ENCODE measurements at places on chromosomes 2 and 18.

DNA sequence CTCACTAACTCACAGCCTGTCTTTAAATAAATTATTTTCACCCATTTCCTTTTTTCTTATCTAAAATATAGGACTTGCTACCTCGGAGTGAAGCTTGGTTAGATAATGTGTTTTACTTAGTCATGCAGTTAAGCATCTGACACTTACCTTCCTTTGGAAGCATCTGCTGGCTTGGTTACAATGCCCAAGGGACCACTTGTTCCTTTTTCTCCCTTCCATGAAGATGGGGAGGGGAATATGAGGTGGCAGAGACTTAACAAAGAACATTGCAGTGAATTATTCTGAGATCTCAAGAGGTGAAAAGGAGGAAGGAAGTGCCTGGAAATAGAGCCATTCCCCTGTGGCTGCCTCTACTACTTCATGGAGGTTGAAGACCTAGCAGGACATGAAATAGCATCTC lies 145.4 kb upstream of the FOSL2 start:
- no peak for DNase-seq

DNA sequence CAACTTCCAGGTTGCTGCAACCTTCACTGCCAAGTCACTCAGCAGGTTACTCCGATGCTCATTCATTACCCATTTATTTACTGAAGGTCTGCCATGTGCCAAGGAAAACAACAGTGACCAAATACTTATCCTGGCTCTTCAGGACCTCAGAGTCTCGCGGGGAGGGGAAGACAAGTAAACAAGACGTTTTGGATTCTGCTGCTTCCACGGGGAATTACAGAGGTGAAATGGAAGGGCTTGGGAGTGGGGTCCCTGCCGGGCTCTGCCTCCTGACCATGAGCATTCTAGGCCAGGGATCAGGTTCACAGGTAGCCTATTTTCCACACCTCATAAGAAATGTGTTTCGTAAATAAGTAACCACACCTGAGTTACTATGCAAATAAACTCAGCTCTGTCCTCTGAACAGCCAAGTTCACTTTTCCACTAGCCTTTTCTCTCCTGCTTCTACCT lies 68.1 kb downstream of the CLHC1 start:
- DNase-seq: peak; percentile 48

DNA sequence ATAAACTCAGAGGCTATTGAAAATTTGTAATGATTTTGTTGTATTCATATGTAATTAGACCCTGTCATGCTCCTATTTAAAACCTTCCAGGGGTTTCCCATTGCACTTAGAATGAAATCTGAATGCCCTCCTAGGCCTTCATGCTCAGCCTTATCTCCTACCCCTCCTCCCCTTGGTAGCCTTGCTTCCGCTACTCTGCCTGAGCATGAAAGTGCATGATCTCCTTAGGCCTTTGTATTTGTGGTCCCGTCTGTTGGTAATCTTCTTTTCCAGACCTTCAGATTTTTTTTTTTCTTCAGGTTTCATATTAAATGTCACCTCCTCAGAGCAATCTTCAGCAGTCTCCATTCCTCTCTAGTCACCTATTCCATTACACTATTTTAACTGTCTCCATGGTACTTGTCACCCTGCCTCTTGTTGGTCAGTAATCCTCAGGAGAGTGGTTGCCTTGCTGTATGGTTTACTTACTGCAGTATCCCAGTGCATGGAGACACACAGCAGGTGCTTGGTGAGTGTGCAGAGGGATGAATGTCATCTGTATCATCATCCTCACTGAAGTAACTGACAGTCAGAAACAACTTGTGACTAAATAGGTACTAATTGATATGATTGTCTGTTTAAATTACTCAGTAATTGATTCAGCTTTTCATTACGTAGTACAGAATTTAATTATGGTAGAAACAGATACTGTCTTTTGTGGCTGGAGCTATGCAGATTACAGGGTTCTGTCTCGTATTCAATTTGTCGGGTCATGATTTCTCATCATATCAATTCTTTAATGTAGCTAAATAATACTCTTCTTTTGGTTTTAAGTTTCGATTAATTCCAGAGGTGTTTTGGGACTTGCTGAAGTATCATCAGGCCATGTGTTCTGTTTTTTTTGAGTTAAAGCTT lies 63.9 kb downstream of the PHLPP1 start:
- DNase-seq: no peak

DNA sequence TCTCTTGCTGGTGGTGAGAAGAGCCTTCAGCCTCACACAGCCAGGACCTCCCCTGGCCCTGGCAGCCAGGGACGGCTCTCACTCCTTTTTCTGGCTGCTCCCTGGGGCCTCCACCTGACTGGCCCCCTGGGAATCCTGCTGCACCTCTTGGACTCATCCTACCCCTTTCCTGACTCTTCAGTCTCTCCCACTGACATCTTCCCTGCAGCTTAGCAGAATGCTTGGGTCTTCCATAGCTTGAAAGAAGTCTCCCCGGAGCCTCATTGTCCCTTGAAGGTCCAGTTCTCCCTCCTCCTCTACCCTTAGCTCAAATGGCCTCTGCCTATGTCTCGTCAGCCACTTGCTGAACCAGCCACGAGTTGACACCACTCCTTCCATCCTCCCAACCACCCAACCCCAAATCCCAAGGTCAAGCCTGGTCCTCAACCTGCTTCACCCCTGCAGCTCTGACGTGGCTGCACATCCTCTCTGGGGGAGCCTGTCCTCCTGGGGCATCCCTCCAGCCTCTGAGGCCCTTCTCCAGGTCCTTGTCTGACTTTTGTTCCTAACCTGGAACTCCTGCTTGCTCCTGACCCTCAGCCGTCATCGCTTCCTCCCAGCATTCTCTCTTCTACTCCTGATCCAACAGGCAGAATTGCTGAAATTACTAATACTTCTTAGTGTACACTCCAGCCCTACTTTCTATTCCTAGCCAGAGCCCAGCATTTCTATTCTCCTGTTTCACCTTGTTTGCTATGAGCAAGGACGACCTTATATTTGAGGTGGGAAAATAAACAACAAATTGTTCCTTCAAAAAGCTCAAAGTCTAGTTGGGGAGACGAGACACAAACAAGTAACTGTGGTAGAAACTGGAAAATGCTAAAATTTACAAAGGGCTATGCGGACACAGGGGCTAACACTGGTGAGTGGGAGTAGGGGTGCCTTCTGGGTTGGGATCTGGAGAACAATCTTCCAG lies 68.7 kb upstream of the MGAT4A start:
- DNase-seq: no peak

DNA sequence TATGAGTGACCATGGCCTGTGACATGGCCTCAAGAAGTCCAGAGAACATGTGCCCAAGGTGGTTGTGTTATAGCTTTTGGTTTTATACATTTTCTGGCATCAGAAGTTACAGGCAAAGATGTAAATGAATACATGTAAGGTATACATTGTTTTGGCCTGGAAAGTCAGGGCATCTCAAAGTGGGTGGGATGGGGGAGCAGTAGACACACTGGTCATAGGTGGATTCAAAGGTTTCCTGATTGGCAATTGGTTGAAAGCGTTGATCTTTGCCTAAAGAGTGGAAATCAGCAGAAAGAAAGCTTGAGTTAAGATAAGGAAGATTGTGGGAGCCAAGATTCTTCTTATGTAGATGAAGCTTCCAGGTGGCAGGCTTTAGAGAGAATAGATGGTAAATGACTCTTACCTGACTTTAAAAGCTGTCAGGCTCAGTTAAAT lies 62.1 kb upstream of the DYNAP start:
- DNase-seq: no peak

DNA sequence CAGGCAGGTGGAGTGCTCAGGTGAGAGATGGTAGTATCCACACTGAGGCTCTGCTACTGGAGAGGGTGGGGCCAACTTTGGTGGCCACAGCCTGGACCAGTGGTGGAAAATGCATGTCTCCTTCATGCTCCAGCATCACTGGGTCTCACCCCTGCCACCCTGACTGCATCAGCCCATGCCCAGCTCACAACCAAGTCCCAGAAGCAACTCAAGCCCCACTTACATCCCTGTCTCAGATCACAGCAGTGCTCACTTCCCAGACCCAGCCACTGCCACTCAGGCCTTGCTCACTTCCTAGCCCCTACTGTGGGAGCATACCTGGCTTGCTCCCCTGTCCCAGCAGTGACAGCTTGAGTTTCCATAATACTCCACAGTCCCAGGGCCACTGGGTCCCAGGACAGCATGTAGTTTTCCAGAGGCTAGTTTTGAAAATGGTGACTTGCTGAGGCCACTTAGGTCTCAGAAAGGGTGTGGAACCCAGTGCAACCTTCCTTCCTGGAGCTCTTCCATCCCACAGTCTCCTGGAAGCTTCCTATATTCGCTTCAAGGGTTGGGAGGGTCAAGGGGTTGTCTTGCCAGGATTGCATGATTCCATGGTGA lies 58.8 kb downstream of the GPC1 start:
- DNase-seq: no peak

DNA sequence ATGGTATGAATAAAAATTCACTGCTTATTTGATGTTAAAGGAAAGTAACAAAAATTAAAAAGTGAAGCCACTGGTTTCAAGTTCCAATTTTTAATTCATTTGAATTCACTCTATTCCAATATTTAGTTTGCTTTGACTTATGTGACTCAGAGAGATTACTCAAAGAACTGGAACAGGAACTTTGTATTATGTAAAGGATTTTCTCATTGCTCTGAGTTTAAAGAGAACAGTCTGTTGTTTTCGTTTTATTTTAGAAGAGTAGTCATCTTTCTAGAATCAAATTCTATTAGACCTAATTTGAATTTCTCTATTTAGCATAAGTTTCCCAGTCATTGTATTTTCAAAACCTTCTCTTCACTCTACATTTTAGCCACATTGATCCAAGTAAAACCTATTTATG lies 300.1 kb upstream of the SLC8A1 start:
- no peak for DNase-seq

DNA sequence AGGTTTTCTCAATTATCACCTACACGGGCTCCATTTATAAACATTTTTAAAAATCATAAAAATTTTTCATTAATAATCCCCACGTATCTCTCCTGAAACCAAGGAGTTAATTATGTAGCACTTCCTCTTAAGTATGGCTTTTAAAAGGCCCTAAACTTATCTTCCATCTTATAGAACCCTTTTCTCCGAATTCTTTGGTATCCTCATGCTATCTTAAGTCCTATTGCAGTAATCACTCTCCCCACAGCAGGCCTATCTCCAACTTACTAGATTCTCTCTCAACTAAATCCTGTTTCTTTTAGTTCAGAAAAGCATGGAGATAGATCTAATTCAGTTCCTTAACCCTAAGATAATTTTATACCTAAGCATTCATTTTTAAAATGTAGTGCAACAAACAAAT lies 26.2 kb downstream of the RPRD1A start:
- DNase-seq: no peak

- DNase-seq: no peak
These were observed 3.7 kb downstream of the MALT1 start for GRCh38 chr18:58674863-58675472.

DNA sequence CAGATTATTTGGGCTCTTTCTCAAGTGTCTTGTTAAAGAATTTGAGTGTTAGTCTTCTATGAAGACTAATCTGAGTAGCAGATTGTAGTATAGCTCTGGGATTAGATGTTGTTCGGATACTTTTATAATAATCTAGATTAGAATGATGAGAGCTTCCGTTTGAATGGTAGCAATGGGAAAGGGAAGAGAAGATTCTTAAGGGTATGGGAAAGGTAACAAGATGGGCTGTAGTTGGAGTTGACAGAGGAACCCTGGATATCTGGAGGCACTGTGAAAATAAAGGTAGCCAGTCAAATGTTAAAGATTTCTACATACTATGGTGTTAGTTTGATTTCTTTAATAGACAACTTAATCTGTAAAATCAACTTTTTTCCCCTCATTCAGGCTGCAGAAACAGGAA lies 4.7 kb downstream of the DDX1 start:
- no peak for DNase-seq

DNA sequence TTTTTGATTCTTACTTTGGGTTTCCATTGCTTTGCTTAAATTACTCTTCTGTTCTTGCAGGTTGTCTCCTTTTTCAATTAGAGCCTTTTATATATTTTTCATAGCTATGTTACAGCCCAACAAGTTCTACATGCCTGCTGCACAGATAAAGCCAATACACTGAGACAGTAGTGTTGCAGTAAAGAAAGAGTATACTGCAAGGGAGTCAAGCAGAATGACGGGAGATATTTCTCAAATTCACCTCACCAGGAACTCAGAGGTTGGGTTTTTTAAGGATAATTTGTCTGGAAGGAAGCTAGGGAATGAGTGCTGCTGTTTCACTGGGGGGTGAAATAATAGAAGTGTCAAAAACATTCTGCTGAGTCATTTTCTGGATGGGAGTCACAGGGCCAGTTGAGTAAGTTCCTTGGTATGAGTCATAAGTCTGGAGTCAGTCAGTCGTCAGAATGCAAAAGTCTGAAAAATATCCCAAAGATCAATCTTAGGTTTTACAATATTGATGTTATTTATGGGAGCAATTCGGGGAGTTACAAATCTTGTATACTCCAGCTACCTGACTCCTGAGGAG lies 193.0 kb upstream of the RGPD4 start:
- no peak for DNase-seq

GRCh38 chr2:120762341-120763061 lies 26.8 kb downstream of the GLI2 start:
- no peak for DNase-seq

GRCh38 chr2:221529177-221529942 lies 42.7 kb downstream of the EPHA4 start:
- no peak for DNase-seq

- DNase-seq: no peak
These were observed 31.1 kb downstream of the SIGLEC15 start for GRCh38 chr18:45856531-45856930.

- DNase-seq: no peak
These were observed 150.1 kb downstream of the TNS1 start for GRCh38 chr2:217852555-217853211.

DNA sequence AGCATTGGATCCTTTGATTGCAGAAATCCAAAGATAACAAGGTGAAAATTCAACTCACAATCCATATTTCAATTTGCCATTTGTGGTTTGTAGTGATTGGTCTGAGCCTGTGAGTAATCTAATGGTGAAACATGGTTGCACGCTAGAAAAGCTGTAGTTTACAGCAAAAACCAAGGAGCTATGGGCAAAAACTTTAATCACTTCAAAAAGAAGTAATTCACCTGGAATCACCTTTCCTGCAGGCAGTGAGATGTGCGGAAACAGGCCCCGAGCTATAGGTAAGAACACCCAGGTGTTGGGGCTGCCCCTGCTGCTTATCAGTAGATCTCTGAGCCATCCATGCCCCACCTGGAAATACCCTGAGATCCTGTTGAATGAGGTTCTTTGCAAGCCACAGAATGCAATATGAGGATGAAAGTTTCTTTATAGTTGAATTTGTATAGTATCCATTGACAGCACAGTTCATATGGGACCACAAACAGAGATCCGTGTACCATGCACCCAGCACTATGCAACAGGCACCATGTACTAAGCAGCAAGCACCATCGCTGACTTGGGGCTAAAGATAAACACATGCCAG lies 208.2 kb downstream of the SPP2 start:
- DNase-seq: no peak
